ENCODE measurements at places on chromosomes 16 and 17.

- no peak for DNase-seq
Observed at GRCh38 chr16:57828272-57829161, 26.2 kb upstream of the KIFC3 start.

GRCh38 chr17:67492251-67492740 lies 115.2 kb downstream of the PITPNC1 start:
- DNase-seq = no peak

DNA sequence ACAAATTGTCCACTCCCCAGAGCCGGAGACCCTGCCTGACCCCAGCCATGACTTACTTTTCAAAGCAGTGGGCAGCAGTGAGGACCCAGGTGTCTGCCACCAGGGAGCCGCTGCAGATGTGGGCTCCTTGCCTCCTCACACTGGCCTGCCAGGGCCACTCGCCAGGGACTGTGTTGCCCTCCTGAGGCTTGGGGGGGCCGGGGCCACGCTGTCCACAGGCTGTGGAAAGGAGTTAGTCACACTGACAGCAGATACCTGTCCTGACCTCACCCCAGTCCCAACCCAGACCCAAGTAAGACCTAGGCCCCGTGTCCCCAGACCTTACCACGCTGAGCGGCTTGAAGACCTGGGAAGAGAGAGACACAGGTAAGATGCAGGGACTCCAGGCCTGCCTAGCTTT lies 1.3 kb downstream of the PRSS53 start:
- no peak for DNase-seq

GRCh38 chr16:23105309-23105708 lies 43.9 kb downstream of the USP31 start:
- no peak for DNase-seq

- DNase-seq = no peak
Observed at GRCh38 chr16:79843631-79844043, 243.1 kb upstream of the MAF start.

GRCh38 chr17:60926466-60927183 lies 249.0 kb downstream of the BCAS3 start:
- DNase-seq = no peak

DNA sequence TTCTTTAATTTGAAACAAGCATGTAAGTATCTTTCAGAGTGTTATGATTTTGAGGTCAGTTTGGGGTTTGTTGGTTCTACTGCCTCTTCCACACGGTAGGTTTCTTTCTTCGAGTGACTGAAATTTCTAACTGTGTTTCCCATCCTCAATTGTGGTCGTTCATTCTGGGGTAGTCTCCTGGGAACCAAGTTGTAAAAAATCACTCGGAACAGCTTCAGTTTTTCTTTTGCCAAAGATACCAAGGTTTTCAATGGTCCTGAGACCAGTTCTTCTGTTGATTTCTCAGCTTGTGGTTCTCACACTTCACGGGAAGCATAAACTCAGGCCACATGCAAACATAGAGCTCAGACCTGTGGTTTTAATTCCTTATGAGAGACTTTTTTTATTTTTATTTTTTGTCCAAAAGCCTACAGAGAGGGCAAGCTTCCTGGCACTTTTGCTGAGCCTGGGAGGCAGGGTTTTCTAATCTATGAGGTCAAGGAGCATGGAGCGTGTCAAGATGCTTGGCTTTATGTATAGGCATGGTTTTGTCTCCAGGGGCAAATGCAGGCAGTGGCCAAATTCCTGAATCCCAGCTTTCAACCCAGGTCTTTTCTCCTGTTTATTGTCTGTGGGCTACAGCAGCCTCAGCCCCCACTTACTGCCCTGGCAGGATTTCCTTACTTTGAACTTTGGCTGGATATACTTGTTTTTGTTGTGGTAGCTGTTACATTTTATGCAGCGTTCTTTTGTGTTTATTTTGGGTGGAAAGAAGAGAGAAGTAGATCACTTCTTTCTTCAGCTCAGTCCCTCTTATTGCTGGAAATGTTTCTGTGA lies 32.9 kb downstream of the HS3ST3A1 start:
- DNase-seq = no peak

DNA sequence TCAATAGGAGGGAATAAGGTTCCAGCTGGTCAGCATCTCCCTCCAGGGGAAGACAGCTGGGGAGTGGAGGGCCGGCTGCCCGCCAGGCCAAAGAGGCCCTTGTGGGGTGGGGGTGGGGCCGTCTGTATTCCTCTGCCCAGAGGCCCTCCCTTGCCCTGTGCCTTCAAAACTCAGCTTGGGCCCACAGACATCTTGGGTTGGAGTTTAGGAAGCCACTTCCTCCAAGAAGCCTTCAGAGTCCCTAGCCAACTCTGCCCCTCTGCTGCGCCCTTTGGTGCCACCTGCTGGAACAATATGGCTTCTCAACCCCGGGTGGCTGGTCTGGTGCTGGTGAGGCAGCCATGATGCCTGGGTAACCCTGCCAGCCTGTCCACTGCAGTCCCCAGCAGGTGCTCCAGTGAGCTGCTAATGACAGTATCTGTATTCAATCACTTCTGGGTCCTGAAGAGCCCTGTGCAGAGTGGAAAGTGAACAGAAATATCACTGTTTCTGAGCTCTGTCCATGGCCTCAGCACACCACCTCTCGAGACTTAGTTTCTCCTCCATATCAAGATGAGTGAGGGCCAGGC lies 16.7 kb downstream of the HSD11B2 start:
- DNase-seq = no peak

- DNase-seq = peak; percentile 98
Observed at GRCh38 chr16:89556750-89557689, 3.5 kb upstream of the RPL13 start.

GRCh38 chr16:89723279-89724250 lies 2.2 kb downstream of the ZNF276 start:
- DNase-seq = peak; percentile 99

GRCh38 chr17:74392848-74393247 lies 25.5 kb downstream of the GPR142 start:
- DNase-seq = no peak

DNA sequence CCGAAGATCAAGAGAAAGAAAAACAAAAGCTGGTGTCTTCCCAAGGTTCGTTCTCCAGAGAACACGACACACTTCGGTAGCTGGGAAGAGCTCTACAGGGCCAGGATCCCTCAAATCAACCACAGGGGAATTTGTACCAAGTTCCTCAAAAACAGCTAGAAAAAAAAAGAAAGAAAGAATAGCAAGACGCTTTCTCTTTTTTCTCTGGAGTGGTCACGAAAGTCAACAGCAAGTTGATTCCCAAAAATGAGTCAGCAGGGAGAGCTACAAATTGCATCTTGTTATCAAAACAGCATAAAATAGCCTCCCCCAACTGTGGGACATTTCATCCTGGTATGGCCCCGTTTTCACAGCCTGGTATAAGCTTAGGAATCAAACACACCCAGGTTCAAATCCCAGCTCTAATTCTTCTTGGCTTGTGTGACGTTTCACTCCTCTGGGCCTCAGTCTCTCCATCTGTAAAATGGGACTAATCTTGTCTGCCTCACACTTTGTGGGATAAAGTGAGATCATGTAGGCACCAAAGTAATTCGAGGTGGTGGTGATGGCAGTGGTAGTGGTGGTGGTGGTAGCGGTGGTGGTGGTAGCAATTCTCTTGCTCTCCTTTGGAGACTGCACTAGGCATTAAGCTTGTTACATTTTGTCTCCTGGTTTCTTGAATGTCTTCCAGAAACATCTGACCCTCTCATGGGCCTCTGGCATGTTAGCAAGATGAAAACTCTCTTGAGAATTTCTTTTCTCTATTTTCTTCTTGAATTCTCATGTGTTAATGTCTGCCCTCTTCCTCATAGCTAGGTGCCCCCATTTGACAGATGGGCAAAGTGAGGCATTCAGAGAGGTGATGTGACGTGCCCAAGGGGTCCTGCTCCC lies 988 bp upstream of the IL21R start:
- DNase-seq = peak; percentile 20

GRCh38 chr16:86514481-86515376 lies 4.4 kb downstream of the FOXF1 start:
- no peak for DNase-seq

- DNase-seq = no peak
Observed at GRCh38 chr16:70649300-70649699, 2.9 kb downstream of the IL34 start.

DNA sequence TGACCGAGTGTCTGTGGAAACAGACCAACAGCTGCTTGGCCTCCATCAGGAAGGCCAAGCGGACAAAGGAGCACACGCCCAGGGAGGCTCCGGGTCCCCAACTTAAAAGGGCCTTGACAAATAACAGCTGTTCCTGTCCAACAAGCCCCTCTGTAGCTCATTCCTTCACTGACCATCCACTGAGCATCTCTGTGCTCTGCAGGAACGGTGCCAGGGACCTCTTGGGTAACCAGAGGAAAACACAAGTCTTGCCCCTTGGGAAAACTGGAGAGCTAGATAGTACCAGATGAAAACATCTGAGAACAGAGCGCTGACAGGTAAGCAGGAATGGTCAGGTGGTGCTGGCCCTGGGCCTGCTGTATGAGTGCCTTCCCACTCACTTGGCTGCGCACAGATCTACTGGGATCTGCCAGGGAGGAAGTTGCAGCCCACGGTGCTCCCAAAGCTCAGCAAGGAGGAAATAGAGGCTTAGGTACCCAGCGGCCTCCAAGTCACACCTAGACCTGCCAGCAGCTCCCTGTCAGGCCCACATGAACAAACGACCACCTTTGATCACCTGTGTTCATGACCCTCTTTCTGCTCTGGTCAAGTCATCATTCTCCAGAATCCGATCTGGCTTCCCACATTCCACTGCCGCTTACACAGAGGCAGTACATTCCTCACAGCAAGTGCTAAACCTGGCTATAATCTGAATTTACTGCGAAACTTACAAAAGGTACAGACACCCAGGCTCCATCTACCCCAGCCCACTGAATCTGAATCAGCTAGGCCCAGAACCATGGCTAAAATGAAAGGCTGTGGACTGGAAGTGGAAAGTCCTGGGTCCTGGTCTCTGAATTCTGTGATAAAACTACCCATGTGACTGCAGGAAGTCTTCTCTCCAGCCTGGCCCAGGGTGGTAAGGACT lies 12.5 kb downstream of the DCAKD start:
- no peak for DNase-seq

DNA sequence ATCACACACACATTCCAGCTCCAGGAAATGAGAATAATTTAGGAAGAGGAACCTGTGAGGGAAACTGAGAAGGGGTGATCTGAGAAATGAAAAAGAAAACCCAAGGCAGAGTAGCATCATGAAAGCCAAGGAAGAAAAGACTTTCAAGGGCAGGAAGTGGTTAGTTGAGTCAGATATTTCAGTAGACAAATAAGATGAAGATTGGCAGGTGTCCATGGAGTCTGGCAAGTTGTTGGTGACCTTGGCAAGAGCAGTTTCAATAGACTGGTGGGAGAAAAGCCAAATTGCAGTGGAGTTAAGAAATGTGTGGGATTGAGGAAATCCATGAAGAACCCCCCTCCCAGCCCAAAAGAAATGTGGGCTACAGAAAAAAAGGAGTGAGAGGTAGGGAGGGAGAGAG lies 10.7 kb downstream of the GNAO1 start:
- no peak for DNase-seq

DNA sequence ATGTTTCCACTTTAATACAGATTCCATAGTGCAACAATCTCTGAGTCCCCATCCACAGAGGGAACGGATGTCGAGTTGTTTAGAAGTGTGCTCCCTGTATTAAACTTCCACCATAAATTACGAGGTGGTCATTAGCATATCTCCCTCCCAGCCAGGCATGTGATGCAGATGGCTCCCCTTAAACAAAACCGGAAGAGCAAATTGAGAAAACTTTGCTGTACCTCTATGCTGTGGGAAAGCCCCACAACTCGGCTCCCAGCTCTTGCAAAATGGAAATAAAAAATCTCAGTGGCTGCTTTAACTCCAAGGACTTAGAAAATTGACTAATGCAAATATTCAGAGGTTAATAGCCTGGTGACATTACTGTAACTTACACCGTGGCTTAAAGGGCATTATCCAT lies 290.9 kb downstream of the MAF start:
- no peak for DNase-seq

DNA sequence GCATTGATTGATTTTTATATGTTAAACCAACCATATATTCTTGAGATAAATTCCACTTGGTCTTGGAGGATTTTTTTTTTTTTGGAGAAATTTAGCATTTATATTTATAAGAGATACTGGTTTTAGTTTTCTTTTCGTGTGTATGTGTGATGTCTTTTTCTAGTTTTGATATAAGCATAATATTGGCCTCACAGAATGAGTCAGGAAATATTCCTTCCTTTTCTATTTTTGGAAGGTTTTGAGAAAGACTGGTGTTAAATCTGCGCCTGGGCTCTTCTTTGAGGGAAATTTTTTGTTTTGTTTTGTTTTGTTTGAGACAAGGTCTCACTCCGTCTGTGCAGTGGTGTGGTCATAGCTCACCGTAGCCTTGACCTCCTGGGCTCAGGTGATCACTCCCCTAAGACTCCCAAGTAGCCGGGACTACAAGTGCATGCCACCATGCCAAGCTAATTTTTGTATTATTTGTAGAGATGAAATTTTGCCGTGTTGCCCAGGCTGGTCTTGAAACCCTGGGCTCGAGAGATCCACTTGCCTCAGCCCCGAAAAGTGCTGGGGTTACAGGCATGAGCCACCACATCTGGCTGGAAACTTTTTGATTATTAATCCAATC lies 28.8 kb upstream of the CCL22 start:
- DNase-seq = no peak

- no peak for DNase-seq
Observed at GRCh38 chr17:42034059-42034458, 14.2 kb downstream of the NKIRAS2 start.

- DNase-seq = no peak
Observed at GRCh38 chr17:58413684-58414083, 3.6 kb downstream of the RNF43 start.

- no peak for DNase-seq
Observed at GRCh38 chr17:49471769-49472168, 23.3 kb upstream of the NGFR start.

GRCh38 chr16:1877804-1878203 lies 5.8 kb upstream of the MEIOB start:
- no peak for DNase-seq

DNA sequence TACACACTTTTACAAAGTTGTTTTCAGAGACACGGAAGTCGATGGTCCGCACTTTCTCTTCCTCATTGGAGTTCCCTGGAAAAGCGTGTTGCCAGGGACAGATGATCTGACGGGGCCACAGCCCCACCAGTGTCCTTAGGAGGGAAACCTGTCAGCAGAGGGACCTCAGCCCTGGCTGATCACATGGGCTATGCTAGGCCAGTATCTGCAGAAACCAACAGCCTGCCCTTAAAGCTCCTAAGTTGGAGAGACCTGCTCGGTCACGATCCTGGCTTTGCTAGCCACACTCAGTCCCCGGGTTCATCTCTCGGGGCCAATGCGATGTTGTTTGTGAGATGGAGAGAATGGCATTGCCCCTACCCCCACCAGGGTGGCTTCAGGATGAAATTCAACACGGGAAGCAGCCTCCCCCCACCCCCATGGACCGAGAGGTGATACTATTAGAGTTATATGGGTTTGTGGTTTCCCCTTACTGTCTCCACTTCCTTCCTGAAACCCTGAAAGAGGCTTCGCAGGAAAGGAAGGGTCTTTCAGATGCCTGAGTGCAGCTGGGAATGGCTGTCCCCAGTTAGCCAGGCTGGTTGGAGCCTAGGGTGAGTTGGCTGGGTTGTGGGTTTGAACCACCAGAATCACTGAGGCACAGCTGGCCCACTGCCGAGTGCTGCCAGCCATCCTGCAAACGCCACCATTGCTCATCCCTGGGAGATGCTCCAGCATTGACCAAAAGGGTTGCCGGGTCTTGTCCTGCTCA lies 16.6 kb downstream of the RMI2 start:
- DNase-seq = peak; percentile 12
